ENCODE measurements at places on chromosomes 13 and 19.

DNA sequence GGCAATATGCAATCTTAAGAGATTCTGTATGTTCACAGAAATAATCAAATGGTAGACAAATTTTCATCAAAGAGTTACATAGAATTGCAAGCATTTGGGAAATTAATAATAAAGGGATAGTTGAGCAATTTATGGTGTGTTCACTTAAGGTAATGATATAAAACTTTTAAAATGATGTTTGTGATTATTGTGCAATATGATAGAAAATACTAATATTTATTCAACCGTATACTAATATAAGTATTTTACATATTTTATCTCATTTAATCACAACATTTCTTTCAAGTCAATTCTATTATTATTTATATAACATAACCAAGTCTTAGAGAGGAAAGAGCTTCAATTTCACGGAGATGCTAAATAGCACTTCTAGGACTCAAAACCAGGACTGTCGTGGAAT, 716.8 kb upstream of the MIR17HG start:
- no peak for DNase-seq

- no peak for DNase-seq
Observed at GRCh38 chr19:11265785-11266236, 3.5 kb upstream of the DOCK6 start.

DNA sequence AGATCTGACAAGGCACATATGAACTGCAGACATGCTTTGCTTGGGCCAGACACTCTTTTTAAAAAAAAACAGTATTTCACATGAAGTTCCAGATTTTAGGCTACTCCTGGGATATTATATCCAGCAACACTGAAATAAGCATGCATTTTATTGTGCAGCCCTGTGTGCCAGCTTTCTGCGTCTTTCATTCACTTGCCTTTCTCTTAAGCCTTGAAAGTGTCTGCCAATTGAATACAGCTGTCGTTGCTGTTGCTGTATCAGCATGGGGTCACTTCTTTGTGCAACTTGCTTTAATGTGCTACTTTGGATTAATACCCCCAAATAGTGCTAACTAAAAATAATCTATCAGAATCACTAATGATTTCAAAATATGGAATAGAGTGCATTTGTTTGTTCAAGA, 657.8 kb downstream of the SLITRK6 start:
- DNase-seq: no peak

- no peak for DNase-seq
Observed at GRCh38 chr19:44176590-44176989, 11.7 kb downstream of the ZNF226 start.

GRCh38 chr13:50670272-50670671, 173.2 kb downstream of the DLEU7 start:
- no peak for DNase-seq

- DNase-seq: no peak
Observed at GRCh38 chr19:33393286-33394005, 19.9 kb downstream of the CEBPG start.

- no peak for DNase-seq
Observed at GRCh38 chr13:89880201-89880600, 1467.3 kb upstream of the MIR17HG start.

- peak; percentile 92 for DNase-seq
Observed at GRCh38 chr19:1122972-1123363, 19.2 kb downstream of the GPX4 start.

DNA sequence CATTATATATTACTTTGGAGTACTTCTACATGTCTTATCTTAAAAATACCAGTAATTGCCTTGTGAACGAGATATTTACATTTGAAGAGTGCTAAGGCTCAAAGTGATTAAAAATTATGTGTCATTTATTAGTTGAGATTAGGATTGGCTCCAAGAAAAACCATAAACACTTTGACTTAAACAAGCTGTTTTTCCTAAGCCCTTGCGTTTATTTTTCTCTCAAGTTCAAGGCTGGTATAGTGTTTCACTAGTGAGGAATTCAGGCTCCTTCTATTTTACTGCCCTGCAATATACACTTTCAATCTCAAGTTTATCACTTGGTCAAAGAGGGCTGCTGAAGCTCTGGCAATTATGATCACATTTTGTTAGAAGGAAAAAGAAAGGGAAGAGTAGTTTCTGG, 49.9 kb downstream of the UFM1 start:
- no peak for DNase-seq

GRCh38 chr19:52662631-52663030, 24.5 kb upstream of the ZNF83 start:
- no peak for DNase-seq

GRCh38 chr13:53405616-53406015, 377.0 kb downstream of the OLFM4 start:
- DNase-seq: no peak

GRCh38 chr13:41897126-41897525, 63.8 kb downstream of the VWA8 start:
- no peak for DNase-seq

DNA sequence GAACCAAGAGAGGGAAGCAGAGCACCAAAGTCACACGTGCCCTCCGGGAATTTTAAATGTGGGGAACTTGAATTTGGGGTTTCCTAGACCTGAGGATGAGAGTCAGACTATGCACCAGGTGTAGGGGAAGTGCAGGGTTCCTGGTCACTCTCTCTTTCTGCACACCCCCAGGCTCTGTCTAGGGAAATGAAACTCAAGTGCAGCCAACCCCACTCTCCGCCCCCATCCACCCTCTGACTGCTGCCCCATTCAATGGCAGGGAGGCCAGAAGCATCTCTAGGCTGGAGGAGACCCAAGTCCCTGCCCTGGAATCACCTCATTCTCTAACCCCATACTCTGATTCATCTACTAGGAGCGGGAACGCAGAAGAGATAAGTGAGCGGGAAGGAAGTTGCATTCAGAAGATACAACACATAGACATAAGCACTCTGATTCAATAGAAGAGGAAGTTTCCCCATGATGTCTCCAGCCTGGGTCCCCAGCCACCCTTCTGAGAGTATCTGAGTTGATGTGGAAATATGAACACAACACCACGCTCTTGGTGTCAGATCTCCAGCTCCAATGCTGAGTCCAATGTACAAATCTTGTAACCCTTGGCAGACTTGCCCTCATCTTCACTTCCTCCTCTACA, 4.7 kb upstream of the SIGLEC14 start:
- DNase-seq: no peak

- no peak for DNase-seq
Observed at GRCh38 chr19:34201133-34201532, 28.8 kb downstream of the LSM14A start.

DNA sequence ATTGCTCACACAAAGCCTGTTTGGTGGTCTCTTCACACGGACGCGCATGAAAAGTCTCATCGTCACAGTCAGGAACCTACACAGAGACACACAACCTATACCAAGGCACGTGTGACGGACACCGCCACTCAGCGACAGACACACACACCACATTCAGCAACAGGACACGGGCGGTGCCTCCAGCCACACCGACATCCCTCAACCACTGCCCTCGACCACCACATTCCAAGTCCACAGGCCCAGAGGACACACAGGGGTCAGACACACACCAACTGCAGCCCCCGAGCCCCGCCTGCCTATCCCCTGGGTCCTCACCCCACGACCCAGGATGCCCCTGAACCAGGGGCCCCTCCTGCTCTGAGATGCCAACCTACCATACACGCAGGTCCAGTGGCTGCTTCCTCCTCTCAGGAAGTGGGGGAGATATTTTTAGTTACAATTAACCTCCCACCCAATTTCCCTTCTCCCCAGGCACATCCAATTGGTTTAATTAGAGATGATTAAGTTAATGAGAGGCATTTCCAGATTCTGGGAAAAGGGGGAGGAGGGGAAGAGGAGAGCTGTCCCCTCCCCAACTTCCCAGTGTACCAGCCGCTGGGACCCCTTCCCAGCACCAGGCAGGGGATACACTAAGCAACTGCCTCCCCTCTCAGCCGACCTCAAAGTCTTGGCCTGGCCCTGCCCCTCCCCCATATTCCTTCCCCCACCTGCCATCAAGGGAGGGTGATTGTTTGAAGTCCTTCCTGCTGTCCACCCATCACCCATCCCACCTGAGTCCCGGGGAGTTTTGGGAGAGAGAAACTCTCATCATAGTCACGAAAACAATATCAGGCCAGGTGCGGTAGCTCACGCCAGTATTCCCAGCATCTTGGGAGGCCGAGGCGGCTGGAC, 20.4 kb downstream of the MEIS3 start:
- no peak for DNase-seq

- no peak for DNase-seq
Observed at GRCh38 chr19:19399733-19400433, 5.6 kb upstream of the GATAD2A start.

DNA sequence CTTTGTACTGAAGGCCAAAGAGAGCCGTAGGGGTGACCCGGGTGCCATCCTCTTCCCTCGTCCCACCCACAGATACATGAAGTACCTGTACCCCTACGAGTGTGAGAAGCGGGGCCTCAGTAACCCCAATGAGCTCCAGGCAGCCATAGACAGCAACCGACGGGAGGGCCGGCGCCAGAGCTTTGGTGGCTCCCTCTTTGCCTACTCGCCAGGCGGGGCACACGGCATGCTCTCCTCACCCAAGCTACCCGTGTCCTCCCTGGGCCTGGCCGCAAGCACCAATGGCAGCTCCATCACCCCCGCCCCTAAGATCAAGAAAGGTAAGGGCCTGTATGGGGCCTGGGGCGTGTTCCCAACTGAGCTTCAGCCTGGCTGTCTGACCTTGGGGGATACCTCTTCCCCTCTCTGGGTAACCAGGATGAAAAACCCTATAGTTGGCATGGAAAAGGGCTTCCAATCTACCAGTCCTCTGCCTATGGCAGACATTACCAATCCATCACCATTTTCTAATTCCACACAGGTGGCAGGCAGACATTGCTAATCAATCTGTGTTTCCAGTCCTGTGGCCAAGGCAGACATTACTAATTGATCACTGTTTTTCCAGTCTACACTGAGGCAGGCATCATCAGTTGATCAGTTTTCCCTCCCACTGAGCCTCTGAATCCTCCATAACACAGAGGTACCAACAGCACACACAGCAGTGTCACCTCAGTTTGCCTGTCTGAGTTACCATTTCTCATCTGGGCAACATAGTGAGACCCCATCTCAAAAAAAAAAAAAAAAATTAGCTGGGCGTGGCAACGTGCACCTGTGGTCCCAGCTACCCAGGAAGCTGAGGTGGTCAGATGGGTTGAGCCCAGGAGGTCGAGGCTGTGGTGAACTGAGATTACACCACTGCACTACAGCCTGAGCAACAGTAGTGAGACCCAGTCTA, 19.1 kb upstream of the WDR18 start:
- no peak for DNase-seq

GRCh38 chr13:27679896-27680295, 58.2 kb downstream of the POLR1D start:
- no peak for DNase-seq

DNA sequence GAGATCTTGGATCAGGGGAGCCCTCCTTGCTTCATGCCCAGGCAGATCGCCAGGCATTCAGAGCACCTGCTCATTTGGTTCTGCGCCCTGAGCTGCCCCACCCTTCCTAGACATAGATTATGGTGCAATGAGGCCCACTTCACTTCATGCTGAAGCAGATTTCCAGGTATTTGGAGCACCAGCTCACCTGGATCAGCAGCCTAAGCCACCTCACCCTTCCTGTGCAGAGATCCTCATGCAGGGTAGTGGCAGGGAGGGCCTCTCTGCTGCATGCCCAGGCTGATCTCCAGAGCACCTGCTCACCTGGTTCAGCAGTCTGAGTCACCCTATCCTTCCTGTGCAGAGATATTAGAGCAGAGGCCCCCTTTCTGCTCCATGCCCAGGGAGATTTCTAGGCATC, 1966.1 kb downstream of the PCDH9 start:
- no peak for DNase-seq

- DNase-seq: no peak
Observed at GRCh38 chr19:14097532-14098151, 7.1 kb upstream of the SAMD1 start.

DNA sequence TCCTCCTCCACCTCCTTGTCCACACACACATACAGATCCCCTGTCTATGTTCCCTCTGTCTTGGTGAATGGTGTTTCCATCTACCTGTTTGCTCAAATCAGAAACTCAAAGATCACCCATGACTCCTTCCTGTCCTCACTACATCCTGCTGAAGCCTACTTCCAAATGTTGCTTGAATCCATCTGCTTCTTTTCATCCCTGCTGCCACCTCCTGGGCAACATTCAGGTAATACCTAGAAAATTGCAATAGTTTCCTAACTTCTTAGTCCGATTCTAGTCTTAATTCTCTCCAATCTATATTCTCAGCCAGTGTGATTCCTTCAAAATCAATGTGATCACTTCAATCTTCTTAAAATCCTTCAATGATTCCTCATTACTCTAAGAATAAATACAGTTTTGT, 155.5 kb upstream of the STARD13 start:
- DNase-seq: no peak

GRCh38 chr13:46606970-46607369, 54.0 kb downstream of the LRCH1 start:
- DNase-seq: no peak

GRCh38 chr19:41324921-41325639, 15.1 kb downstream of the CCDC97 start:
- peak; percentile 42 for DNase-seq

DNA sequence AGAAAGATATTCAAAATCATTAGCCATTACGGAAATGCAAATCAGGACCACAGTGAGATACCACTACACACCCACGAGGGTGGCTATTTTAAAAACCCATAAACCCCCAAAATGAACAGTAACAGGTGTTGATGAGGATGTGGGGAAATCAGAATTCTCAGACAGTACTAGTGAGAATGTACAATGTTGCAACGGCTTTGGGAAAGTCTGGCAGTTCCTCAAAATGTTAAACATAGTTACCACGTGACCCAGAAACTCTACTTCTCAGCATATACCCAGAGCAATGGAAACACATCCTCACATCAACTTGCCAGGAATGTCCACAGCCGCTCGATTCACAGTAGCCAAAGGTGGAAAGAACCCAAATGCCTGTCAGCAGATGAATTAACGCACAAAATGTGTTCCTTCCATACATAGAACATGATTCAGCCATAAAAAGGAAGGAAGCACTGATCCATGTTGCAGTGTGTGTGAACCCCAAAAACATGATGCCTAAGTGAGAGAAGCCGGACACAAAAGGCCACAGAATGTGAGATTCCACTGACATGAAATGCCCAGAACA, 7.0 kb downstream of the PLVAP start:
- no peak for DNase-seq

- no peak for DNase-seq
Observed at GRCh38 chr13:33543089-33543459, 257.5 kb upstream of the STARD13 start.

- DNase-seq: no peak
Observed at GRCh38 chr13:50783066-50783465, 60.4 kb downstream of the DLEU7 start.

GRCh38 chr19:17830567-17831418, 9.5 kb upstream of the INSL3 start:
- DNase-seq: peak; percentile 83
